Urothelium cell line (cell line): ENCODE measurements at places on chromosomes 7 and 10.

DNA sequence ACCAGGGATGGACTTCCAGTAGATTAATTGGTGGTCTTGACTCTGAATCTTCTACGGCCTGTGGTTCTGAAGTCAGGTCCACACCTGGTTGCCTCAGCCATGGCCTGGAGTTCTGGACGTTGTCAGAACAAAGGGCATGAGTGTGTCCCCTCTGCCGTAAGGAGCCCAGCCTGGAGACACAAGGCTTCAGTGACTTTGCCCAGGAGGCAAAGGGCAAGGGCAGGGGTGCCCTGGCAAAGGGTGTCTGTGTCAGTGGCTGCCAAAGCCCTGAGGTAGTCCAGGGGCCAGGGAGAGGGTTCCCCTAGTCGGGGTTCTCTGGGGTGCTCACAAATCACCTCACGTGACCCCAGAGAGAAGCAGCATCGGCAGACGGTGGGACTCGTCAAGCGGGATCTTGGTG is 273.2 kb upstream of the ZNF32 start:
- DNase-seq, result no peak

GRCh38 chr10:98326621-98327027 is 58.6 kb upstream of the LOXL4 start:
- DNase-seq, result no peak

GRCh38 chr10:102651455-102652169 is 7.3 kb downstream of the TRIM8 start:
- no peak for DNase-seq

- DNase-seq, result no peak
These were observed 15.6 kb downstream of the CPED1 start for GRCh38 chr7:121003986-121004685.

- DNase-seq, result no peak
These were observed 244.1 kb downstream of the FRMD4A start for GRCh38 chr10:14086596-14086995.

GRCh38 chr7:29896685-29897411 is 90.5 kb downstream of the WIPF3 start:
- DNase-seq, result no peak

- DNase-seq, result no peak
These were observed 375.5 kb upstream of the CELF2 start for GRCh38 chr10:10642189-10642588.

DNA sequence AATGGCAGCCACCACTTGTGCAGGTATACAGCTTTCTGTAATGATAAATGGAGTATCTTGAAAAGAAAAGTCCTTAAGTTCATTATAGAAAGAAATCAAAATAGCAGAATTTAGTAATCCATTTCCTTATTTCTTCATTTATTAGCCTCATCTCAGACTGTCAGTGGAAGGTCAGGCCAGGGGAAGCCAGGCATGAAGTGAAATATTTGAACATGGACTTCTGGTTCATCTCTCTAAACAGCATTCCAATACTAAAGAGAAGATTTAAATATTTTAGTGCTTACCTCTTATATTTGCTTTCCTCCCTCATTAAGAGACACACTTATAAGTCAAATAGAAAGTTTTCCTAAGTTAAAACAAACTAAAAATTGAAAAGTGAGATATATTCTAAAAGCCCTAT is 26.8 kb downstream of the TRDMT1 start:
- DNase-seq, result no peak

- DNase-seq, result peak; percentile 17
These were observed 51.6 kb upstream of the ARL4A start for GRCh38 chr7:12635830-12636229.

- peak; percentile 14 for DNase-seq
These were observed 275.3 kb downstream of the NRG3 start for GRCh38 chr10:82150123-82150900.
